ENCODE measurements at places on chromosomes 4 and X.

DNA sequence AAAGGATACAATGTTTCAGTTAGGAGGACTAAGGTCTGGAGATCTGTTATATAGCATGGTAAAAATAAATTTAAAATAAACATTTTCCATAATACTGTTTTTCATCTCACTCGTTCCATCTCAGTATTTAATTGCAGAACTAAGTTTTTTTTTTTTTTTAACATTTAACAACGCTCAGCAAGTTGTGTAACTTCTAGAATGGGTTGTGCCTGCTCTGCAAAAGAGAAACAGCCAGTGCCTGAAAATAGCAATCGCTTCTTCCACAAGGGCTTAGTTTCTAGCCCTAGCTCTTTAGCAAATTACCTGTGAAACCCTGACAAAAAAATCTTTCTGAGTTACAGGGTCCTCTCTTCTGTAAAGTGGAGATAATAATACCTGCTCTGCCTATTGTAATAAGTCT lies 41.9 kb downstream of the CNGA1 start:
- no peak for DNase-seq

GRCh38 chrX:136541294-136541693 lies 9.3 kb downstream of the VGLL1 start:
- no peak for DNase-seq

DNA sequence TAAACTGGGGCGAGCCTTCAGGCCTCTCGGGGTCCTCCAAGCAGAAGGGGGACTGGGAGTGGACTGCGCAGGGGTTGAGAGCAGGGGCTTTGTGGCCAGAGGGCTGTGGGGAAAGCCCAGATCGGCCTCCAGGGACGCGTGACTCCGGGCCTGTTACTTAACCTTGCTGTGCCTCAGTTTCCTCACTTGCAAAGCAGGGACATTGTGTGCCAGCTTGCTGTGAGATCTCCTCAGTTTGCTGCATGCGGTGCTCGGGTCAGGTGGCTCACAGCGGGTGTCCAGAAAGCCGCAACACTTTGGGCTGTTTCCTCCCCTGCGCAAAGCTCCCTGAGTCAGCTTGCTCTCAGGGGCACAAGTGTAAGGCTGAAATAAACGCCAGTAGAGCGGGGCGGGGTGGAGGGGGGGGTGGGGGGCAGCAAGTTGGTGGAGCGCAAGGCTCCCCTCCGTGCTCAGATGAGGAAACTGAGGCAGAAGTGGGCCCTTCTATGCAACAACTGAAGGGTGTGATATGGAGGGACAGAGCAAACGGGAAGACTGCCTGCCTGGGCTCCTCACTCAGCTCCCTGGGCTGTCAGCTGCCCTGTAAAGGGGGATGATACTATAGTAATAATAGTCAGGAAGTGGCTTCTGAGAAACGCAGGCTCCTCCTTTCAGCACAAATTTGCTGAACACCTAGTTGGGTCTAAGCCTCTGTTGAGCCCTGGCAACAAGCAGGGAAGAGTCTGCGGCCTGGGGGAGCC lies 101.0 kb downstream of the HMX1 start:
- no peak for DNase-seq

- DNase-seq = no peak
Measured at GRCh38 chr4:47719576-47719975, 118.3 kb downstream of the CORIN start.

DNA sequence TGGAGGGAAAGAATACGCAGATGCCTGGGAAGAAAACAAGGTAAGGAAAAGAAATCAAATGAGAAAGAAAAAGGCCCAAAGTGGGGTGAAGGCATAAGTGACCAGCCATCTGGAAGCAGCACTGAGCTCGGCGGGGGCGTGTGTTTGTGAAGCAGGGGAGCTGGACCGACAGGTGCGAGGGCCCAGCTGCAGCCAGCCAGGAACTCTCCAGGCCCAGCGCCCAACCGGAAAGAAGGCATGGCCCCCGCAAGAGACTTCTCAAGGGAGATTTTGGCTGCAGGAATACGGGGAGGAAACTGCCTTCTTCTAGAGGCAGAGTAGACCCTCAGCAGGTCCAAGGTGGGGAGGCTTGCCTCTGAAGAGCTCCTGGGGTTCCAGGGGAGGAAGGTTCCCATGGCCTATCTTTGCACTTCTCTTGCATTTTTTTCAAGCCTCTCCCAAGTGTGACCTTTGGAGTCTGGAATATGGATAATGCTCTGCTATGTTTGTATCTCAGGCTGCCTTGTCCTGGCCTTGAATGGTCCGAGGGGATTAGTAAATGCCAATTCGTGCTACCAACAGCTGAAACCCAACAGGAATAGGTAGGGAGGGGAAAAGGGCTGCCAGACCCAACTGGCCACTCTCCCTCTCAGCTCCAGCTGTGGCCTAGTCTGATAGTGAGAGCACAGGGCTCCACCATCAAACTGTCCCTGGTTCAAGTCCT lies 10.8 kb upstream of the CITED1 start:
- no peak for DNase-seq

DNA sequence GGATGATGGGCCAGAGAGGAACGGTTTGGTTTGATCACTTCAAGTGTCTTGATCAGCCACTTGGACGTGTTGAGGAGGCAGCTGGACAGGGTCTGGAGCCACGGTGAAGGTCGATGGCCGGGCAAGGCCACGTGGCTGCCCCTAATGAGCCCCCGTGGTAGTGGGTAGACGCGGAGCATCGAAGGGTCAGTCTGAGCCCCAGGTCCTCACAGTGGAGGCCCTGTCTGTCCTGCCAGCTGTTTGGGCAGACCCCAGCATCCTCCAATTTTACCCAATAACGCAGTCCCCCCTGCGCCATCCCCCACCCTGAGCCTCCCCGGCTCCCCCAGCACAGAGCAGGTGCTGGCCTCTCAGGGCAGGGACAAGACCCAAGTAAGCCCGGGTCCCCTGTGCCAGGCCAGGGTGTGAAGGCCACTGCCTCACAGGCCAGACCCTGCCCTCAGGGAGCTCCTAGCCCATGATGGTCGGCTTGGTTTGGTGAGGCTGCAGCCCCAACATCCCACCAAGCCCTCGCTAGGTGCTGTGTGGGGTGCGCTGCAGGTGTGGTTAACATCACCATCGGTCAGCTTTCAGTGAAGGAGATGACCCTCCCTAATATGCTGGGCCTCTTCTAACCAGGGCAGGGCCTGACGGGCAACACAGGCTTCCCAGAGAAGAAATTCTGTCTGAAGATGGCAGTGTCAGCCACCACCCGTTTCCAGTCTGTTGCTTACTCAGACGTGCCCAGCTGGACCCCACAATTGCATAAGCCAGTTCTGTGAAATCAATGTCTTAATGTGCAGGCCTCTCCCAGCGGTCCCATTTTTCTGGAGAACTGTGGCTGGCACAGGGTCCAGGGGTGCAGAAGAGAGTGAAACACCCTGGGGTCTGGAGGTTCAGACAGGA lies 40.5 kb upstream of the NKX1-1 start:
- no peak for DNase-seq

DNA sequence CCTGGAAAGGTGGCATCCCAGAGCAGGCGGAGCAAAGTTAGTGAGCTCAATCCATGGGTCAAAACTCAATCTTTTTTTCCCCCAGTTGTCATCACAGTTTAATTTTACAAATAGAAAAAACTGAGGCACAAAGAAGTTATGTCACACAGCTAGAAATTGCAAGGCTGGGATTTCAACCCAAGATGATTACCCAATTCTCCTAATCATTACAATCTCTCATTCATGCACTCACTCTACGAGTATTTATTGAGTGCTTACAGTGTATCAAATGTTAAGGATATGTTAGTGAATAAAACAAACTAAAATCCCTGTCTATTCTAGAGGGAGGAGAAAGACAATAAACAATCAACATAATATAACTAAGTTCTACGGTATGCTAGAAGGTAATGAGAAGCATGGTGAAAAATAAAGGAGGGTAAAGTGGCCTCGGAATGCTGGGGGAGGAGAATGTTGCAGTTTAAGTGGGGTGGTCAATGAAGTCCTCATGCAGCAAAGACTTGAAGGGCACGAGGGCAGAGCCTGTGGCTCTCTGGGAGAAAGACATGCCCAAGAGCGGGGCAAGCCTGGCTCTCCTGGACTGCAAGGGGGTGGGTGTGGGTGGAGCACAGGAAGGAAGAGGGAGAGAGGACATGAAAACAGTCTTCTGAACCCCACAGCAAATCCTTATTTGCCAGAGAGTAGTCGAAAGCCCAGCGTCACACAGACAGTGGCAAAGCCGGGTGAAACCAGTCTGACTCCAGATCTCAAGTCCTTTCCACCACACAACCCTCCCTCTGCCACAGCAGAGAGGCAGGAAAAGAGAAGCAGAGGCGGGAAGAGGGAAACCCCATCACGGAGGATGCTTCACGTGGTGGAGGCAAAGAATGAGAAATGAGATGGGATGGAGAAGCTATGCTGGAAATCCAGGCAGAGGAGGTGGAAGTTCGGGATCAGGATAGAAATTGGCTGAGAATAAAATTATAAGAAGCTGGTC lies 48.3 kb downstream of the RAB33B start:
- no peak for DNase-seq

GRCh38 chr4:188008377-188008776 lies 12.8 kb downstream of the ZFP42 start:
- no peak for DNase-seq

DNA sequence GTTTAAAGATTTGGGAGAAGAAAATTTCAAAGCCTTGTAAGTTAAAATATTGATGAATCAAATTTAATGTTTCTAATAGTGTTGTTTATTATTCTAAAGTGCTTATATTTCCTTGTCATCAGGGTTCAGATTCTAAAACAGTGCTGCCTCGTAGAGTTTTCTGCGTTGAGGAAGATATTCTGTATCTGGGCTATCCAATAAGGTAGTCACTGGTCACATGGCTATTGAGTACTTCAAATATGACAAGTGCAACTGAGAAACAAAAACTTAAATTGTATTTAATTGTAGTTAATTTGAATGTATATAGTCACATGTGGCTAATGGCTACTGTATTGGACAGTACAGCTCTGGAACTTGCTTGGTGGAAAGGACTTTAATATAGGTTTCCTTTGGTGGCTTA lies 1.1 kb downstream of the ALB start:
- no peak for DNase-seq

GRCh38 chr4:8939160-8939839 lies 67.7 kb upstream of the HMX1 start:
- DNase-seq = no peak

DNA sequence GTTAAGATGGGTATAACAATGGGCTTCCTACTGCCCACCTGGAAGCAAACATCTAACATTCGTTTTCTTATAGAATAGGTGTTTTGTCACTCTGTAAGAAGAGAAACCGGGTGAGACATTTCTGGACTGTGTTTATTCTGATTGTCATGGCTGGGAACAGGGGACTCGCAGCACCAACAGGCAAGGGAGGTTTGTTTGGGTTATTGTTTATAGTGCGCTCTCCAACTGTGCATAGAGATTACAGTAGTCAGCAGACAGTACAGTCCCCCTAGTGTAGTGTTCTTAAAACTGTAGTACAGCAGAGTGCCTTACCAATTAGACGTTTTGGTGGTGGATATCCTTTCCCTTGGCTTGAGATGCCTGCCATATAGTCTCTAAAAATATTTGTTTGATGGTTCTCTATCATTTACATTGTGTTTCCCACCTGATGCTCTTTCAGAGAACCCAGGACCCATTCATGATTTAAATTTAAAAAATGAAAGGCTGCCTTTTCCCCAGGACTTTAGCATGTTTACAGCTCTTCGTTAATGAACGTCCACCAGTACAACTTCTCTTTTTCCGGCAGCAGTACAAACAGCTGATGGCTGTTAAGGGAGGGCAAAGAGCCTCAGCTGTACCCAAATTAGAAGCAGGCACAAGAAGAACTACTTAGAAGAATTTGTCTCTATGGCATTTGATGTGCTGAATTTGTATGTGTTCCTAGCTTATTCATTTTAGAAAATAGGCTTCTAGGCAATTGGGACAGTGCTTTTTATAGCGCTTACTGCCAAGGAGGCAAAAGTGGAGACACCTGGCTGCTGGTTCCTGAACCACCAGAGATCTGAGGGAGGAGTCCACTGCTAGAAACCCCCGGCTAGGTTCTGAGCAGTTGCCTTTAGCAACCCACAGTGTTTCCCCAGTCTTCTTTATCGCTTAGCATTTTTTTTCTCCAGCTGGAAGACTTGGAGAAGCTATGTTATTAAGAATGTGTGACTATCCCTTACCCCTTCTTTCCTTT lies 1.0 kb upstream of the RNF150 start:
- DNase-seq = no peak

DNA sequence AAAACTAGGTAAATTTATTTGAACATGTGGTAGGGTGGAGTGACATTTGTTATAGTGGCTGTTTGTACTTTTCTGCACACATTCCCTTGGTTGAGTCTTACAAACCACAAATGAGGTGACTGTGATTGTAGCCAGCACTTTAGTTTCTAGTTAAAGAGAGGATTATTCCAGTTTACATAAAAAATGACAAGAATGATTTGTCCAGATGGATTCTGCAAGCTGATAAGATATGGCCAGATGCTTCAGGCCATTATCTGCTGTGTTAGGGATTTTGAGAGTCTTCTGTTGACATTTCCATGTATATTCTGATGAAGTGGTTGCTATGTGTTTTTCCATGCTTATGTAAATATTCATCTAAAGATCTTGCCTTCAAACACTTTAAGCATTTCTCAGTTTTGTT lies 31.0 kb upstream of the PDE5A start:
- no peak for DNase-seq

GRCh38 chr4:15568821-15569220 lies 86.3 kb downstream of the FBXL5 start:
- no peak for DNase-seq

- no peak for DNase-seq
Measured at GRCh38 chr4:150259861-150260567, 181.8 kb downstream of the DCLK2 start.

DNA sequence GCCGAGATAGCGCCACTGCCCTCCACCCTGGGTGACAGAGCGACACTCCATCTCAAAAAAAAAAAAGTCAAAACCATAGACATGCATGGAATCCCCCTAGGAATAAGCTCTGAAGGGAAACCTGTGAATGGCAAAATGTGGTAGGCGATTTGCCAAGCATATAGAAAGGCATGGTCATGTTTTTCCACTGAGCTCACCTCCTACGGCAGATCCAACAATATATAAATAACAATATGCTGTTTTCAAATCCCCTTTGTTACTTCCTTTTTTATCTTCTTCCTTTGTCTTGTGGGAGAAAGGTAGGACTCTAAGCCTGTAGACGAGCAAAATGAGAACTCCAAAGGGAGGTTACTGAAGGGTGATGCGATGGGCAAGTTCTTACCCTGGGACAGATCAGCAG lies 219.0 kb downstream of the PALLD start:
- DNase-seq = no peak

DNA sequence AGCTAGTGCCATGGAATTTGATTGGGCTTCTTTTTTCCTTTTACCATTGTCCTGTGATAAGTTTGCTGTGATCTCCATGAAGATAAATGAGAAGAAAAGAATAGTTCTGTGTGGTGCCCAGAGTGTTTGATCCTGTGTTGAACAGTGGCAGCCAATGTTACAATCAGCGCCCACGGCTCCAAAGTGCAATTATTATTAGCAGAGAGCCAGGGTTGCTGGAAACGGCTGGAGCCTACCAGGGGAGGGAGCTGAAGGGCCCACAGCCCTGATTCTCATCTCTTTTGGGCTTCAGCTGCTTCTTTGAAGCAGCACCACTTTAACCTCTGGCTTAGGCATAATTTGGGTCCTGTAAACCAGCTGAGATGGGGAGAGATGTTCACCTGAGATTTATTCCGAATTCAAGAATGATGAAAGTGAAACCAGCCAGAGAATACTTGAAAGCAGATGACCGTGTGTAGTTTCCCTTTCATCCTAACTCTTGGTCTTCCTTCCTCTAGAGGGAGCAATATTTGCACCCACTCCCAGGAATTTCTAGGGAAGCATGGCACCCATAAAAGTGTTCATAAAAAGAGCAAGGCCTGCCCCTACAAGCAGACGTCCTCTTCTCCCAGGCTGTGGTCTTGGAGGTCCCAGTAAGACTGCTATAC lies 298.3 kb downstream of the EVC2 start:
- no peak for DNase-seq
